ENCODE measurements at places on chromosomes 11 and 22.

- DNase-seq: no peak
Observed at GRCh38 chr11:114031967-114032320, 27.6 kb upstream of the ZBTB16 start.

- DNase-seq: no peak
Observed at GRCh38 chr11:2589538-2589934, 110.3 kb downstream of the KCNQ1OT1 start.

DNA sequence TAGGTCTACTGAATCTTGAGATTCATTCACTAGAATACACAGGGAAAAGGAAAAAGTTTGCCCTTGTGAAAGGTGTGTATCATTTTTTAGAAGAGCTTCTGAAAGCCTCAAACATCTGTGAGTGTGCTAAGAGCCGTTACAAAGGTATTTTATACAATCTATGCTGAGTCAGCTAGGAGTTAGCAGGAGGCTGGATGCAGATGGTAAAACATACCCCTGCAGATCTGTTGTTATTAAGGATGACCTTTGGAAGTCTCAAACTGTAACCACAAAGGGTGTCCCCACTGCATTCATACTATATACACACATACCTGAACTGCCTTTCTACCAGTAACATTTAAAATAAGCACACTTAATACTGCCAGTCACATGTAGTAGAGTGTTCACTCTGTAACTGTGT, 8.4 kb upstream of the C11orf91 start:
- no peak for DNase-seq

GRCh38 chr11:120257346-120257745, 17.4 kb downstream of the POU2F3 start:
- no peak for DNase-seq

- peak; percentile 5 for DNase-seq
Observed at GRCh38 chr11:2666828-2667570, 32.8 kb downstream of the KCNQ1OT1 start.

- DNase-seq: no peak
Observed at GRCh38 chr22:27638329-27639233, 163.0 kb downstream of the MN1 start.

- no peak for DNase-seq
Observed at GRCh38 chr11:22510010-22510409, 115.6 kb downstream of the FANCF start.

- no peak for DNase-seq
Observed at GRCh38 chr11:15668718-15669117, 554.0 kb downstream of the INSC start.

DNA sequence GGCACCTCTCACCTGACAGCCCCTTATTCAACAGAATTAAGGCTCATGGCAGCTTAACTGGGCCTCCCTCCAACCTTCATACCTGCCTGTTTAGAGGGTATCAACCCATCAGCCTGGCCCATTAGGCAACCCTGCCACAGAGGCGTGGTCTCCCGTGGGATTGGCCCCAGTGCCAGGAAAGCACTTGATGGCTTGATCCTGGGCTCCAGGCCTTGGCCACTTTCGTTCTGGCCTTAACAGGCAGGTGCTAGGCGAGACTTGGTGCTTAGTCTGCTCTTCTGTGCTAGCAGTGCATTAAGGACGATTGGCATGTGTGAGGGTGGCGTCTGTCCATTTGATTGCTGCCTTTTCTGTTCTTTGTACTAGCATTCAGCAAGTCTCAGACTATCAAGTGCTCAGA, 75.2 kb downstream of the CABIN1 start:
- no peak for DNase-seq

DNA sequence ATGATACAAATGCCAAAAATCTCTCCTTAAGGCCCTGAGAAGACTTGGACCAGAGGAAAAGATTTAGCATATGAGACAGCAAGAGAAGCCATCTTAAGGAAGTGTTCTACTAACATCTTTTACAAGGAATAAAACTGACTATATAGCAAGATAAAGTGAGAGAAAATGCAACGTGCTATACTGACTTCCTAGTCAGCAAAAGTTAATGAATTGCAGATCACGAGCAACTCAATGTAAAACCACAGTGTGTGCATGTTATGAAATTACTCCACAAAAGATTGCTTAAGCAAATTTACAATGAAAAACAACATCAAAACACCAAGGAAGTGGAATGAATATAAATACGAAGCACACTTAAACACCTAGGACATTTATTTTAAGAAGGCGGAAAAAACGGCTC, 187.5 kb downstream of the CADM1 start:
- DNase-seq: no peak

DNA sequence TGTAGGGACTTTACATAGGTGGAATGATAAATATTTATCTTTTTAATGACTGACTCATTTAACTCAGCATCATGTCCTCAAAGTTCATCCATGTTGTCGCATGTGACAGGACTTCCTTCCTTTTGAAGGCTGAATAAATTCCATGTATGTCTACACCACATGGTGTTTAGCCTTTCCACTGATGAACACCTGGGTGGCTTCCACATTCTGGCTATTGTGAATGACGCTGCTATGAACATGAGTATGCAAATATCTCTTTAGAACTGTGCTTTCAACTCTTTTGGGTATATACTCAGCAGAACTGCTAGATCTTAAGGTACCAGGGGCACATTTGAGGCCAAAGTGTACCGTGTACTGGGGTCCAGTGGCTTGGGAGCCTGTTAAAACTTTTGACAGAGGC, 24.1 kb downstream of the LARGE1 start:
- DNase-seq: no peak

GRCh38 chr22:46834021-46834737, 71.7 kb downstream of the TBC1D22A start:
- no peak for DNase-seq

DNA sequence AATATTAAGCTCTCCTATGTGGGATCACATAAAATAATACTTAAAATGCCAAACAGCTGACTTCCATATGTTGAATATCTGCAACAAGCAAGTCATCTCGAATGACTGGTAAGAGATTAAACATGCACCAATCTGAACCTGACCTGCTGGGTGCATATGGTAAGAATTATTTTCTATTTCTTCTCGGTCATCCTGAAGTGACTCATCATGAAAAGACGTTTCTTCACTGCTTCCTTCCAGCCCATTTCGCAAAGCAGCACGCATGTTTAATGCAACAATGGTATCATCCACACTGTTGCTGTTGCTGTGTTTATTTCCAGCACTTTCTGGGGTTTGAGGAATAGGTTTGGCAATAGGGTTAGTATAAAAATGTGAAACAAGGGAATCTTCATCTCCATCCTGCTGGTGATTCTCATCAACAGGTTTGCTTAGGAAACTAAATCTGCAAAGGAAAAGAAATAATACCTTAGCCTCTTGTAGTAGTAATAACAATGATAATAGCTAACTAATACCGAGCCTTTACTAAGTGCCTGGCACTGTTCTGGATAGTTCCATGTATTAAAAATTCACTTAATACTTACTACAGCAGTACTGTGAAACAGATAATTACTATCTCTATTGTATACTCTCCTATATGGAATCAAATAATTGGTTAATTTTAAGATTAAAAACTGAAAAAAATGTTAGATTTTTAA, 52.0 kb upstream of the CHRNA10 start:
- no peak for DNase-seq

- DNase-seq: no peak
Observed at GRCh38 chr11:733072-733471, 14.2 kb upstream of the TALDO1 start.

DNA sequence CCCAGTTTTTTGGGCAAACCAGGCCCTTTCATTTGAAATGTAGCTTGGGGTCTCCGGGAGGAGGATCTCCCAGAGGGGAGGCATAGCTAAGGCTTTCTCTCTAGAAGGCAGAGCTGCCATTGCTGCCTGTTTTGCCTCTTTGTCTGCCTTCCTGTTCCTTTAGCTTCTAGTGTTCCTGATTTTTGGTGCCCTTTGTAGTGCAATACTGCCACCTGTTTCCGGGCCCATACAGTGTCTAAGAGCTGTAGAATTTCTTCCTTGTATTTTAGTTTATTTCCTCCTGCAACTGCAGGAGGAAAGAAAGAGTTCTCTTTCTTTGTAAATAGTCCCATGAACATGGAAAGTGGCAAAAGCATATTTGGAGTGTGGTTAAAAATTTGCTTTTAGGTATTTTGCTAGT, 19.3 kb upstream of the GLYATL1 start:
- no peak for DNase-seq

GRCh38 chr11:206002-206384, 1.2 kb downstream of the BET1L start:
- DNase-seq: peak; percentile 24

DNA sequence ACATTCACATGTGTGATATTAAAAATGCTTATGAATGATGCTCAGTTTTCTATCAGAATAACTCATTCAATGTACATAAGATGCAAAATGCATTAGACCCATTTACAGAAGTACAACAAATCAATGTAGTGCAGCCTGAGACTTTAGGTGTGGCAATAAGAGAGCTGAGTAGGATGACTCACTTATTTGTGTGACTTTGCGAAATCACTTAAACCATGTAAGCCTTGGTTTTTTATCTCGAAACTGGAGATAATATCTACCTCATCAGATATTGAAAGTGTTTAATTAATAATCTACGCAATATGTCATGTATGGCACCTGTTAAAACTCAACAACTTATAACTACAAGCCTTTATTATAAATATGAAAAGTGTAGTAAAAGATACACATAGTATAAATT, 105.7 kb upstream of the LUZP2 start:
- DNase-seq: no peak

DNA sequence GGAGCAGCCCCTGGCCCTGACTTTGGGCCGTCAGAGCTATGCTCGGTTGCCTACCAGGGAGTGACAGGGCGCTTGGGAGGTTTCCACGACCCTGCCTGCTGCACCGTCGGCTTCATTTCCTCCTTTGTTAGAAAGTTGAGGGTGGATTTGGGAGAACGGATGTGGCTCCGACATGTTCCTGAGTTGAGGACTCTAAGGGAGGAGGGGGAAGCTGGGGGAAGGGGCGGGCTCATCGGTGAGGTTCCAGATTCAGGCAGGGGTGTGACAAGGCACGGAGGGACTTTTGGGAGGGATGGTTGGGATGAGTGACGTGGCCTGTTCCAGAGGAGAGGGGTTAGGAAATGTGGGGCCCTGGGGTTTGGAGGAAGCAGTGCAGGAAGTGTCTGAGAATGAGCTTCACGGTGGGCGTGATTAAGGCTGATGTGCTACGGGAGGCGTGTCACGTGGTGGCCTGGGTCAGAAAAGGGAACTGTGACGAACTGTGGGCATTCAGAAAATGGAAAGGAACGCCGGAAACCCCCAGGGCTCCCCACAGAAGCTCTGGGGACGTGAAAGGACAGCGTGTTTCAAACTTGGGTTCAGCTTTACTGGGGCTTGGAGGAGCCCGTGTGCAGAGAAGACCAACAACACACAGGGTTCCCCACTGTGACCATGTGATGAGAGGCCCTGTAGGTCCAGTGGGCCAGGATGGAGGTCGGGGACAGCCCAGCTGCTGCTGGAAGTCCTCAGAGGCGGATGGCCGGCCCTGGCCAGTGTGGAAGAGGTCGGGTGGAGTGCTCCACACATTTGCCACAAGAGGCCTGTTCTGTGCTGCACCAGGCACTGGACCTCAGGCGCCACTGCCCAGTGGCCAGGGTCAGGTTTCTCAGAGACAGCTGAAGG, 2.8 kb downstream of the PARVB start:
- DNase-seq: peak; percentile 80

GRCh38 chr11:42237701-42238235, 778.3 kb upstream of the LRRC4C start:
- DNase-seq: no peak

DNA sequence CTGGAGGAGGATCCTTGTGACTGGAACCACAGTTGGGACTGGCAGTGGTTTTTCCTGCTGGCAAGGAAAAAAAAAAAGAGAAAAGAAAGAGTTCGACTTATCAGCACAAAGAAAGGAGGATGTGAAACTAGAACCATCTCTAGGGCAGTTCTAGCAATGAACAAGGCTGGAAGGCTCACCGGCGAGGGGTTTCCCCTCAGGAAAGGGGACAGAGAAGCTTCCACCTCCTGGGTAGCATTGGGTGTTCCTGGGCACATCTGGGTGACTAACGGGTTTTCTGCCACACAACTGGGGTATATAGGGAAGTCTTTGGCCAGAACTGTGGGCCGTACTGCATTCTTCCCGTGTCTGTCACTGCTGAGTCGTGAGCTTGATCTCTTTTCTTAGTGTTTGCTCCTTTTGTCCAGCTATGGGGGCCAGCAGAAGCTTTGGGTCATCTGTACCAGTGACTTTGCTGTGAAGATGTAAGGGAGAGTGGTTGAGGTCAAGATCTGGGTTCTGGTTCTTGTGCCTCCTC, 109.4 kb upstream of the OR4B1 start:
- DNase-seq: peak; percentile 70

GRCh38 chr22:49334449-49334789, 493.3 kb downstream of the BRD1 start:
- no peak for DNase-seq

GRCh38 chr22:41687901-41688364, 734 bp downstream of the SNU13 start:
- peak; percentile 41 for DNase-seq

DNA sequence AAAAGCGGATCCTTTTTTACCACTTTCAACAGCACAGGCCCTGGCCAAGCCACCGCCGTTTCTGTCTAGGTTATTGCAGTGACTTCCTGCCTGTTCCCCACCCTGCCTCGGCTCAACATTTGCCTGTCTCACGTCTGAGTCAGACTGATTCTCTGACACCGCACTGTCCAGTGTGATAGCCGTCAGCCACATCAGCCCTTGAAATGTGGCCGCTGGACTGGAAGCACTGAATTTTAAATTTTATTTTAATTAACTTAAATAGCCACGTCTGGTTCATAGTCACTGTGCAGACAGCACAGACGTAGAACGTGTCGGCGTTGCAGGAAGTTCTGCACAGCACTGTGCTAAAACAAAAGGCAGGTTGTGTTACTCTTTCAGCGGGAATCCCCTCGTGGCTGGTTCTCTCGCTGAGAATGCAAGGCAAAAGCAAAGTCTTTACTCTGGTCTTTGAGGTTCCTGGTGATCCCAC, 56.3 kb upstream of the ADSL start:
- DNase-seq: peak; percentile 79

DNA sequence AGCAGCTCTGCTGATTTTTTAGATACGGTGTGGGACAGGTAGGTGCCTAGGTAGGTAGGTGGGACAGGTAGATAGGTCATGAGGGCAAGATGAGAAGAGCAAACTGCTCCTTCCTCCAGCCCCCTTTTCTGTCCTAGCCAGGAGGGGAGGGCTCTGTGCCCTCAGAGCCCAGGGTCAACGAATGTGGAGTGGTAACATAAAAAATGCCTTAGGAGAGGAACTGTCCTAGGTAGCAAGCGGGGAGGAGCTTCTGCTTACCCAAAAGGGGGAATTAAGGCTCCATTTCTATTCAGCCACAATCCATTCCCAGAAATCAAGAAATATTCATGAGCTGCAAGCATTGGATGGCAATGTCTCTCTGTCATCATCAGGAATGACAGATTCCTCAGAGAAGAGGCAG, 234.8 kb downstream of the GRIK4 start:
- DNase-seq: no peak

- no peak for DNase-seq
Observed at GRCh38 chr11:105786741-105787140, 176.9 kb downstream of the GRIA4 start.
